Left ventricle myocardium inferior (tissue), 1 donor: ENCODE measurements at places on chromosomes 5 and 9. TPM values are rescaled to one million over a fixed set of nuclear protein-coding genes. Genes with fewer than 3 reads are reported as not detected.

DNA sequence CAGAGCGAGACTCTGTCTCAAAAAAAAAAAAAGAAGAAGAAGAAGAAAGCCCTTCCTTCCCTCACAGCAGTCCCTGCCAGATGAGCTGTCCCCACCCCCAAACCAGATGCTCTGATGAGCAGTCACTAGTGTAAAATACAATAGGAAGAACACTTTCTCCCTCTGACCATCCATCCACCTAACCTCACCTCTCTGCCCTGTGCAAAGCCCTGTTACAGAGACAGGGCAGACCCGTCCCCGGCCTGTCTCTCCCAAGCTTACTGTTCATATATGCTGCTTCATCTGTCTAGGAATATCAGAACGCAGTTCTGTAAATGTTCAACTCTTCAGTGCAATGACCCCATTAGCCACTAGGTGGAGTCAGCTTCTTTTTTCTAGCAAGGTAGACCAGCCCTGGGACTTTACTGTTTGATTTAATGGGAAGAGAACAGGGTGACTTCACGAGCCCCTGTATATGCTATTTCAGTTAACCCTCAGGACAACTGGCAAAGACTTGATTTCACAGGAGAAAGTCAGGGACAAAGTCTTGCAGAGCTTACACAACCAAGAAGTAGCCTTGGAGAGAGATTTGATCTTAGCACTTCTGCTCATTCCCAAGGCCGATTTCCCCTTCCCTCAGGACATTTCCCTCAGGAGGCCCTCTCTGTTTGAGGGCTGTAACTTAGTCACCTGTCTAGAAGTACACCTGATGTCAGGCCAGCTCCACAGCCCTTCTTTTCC lies 14.9 kb upstream of the FGFR4 start:
- DNase-seq, result no peak

DNA sequence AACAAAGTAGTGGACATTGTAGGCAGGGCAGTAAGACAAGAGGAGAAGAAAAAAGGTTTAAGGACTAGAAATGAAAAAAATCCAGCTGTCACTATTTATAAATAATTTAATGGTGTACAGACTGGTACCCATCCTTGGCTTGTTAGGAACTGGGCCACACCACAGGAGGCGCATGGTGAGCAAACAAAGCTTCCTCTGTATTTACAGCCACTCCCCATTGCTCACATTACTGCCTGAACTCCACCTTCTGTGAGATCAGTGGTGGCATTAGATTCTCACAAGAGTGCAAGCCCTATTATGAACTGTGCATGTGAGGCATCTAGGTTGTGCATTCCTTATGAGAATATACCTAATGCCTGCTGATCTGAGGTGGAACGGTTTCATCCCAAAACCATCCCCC lies 62.6 kb upstream of the DMAC1 start:
- DNase-seq, result no peak

DNA sequence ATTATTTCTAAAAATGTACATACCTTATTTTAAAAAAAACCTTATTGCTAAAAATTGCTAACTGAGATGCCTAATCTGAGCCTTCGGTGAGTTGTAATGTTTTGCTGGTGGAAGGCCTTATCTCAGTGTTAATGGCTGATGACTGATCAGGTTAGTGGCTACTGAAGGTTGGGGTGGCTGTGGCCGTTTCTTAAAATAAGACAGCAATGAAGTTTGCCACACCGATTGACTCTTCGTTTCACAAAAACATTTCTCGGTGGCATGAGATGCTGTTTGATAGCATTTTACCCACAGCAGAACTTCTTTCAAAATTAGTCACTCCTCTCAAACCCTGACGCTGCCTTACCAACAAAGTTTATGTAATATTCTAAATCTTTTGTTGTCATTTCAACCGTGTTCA lies 14.7 kb downstream of the CENPK start:
- DNase-seq, result no peak

GRCh38 chr5:74324556-74324955 lies 316.0 kb downstream of the ENC1 start:
- DNase-seq, result no peak

NRARP gene
- 5.1 TPM for total RNA-seq
